GM12878 (cell line): ENCODE measurements at places on chromosomes 1 and 21. TPM values are rescaled to one million over a fixed set of nuclear protein-coding genes. Genes with fewer than 3 reads are reported as not detected.

The OLIG1 gene
- total RNA-seq, result not detected in 2 replicates

The PLEKHN1 gene
- 0.26 and 0.43 TPM in 2 replicates for total RNA-seq

The FCRL4 gene
- total RNA-seq, result 0.35 and 0.38 TPM in 2 replicates

DNA sequence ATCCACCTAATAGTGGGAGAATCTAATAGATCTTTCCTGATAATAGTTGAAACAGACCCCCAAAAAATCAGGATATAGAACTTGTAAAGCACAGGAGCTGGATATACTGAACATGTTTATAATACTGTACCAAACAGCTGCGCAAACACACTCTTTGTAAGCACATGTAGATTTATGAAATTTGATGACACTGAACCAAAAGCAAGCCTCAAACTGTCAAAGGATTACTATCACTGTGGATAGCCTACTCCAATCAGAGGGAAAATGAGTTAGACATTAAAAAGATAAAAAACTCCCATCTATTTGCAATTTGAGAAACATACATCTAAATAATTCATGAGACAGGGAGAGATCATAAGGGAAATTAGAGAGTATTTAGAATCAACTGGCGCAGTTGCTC, 26.1 kb downstream of the RCAN3 start:
- DNase-seq, result no peak

GRCh38 chr21:25790122-25790877, 55.5 kb downstream of the GABPA start:
- no peak for DNase-seq

DNA sequence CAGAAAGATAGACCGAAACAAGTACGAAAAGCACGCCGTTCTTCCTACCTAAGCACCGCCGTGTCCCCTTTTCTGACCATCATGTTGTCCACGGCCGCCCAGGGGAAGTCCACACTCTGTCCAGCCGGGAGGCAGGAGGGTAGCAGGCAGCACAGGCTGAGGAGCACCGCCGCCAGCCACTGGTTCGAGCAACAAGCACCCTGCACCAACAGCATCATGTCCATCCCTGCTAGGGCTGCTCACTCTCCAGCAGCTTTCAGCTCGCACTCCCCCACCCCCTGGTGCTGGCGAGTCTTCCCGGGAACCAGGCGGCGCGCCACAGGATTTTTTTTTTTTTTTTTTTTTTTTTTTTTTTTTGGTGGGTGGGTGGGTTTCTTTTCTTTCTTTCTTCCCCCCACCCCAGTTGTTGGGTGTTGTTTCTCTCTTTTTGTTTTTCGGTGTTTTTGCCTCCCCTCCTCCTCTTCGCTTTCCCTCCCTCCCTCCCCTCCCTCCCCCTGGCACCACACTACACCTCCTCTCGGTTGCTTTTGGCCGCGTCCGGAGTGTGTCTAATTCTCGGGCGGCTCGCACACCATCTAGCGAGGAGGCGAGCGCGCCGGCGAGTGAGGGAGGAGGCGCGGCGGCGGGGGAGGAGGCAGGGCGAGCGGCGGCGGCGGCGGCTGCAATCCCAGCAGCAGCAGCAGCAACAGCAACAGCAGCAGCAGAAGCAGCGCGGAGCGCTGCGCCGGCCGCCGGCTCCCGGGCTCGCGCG, at the start of gene NEGR1:
TSS of gene NEGR1 (minus strand) at position 269 of the 751 bp plus-strand sequence.
- no peak for DNase-seq

DNA sequence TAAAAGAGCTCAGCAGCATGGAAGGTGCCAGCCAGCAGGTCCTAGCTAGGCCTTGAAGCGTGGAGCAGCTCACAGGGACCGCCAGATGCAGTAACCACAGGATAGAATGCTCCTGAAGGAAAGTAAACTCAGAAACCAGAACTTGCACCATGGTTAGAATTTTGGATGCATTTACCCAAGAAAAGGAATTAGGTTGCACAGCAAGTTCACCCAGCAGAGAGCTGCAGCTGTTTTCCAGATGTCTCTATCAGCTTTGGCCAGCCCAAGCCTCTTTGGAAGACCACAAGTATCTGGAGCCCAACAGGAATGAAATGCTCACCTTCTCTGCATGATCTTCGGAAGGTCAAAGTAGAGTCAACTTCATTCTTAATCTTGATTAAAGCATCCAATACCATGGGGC, 21.0 kb upstream of the ATP13A2 start:
- no peak for DNase-seq
